Karpas-422 (cell line): ENCODE measurements at places on chromosomes 3 and 15. TPM values are rescaled to one million over a fixed set of nuclear protein-coding genes. Genes with fewer than 3 reads are reported as not detected.
A peak's percentile ranks its signal among the peaks of the same experiment; 100 is the strongest.

GRCh38 chr15:63626955-63627354 lies 29.8 kb downstream of the FBXL22 start:
- no peak for DNase-seq

- DNase-seq = no peak
These were observed 56.0 kb upstream of the KCNMB2 start for GRCh38 chr3:178480274-178480673.

DNA sequence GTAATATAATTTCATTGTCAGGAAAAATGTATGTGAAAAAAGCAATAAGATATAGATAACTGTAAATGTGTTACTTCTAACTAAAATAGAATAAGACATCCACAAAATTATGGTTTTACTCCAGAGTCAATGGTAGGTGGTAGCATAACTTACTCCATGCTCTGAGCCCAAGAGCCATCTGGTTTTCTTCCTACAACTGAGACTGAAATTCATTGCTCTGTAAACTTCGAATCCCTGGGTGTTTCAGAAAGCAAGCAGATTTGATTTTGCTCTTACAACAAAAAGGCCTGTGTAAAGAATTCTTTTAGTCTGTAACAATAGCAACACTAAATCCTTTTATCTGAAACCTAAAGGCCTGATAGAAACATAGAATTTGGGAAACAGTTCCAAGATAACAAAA lies 805.9 kb downstream of the AGBL1 start:
- no peak for DNase-seq

DNA sequence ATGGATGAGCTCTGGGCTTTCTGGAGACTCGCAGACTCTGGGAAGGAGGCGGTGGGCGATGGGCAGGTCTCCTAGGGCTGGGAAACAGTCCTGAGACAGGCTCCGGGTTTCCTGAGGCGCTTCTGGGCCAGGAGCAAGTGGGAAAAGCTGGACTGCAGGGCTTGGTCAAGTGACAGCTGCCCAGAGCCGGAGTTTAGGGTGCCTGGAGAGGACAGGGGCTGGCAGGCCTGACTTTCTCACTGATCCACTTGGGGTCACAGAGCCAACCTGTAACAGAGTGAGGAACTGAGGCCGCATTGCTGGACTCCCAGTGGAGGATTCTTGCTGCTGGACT lies 107.9 kb downstream of the APBA2 start:
- DNase-seq = no peak

- no peak for DNase-seq
These were observed 3.7 kb downstream of the SETMAR start for GRCh38 chr3:4306860-4307259.

DNA sequence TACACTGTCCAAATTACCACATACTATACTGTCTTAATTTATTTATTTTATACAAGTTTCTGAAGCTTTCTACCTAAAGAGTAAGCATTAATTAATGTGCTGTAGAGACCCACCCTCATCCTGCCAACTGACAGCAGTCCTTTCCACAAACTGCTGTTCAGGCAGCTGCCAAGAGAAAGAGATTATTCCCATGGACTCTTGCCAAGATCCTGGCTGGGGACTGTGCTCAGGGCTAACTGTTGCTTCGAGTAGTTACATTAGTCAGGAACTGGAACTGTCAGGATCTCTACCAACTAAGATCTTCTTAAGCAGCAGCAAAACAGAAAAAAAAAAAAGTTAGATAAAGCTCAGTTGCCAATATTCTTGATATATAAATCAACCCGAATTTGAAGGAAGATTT lies 398.8 kb downstream of the MECOM start:
- DNase-seq = no peak

- no peak for DNase-seq
These were observed 80.4 kb downstream of the PLOD2 start for GRCh38 chr3:146080578-146080977.

- no peak for DNase-seq
These were observed 415.3 kb downstream of the FOXP1 start for GRCh38 chr3:71168121-71168721.

DNA sequence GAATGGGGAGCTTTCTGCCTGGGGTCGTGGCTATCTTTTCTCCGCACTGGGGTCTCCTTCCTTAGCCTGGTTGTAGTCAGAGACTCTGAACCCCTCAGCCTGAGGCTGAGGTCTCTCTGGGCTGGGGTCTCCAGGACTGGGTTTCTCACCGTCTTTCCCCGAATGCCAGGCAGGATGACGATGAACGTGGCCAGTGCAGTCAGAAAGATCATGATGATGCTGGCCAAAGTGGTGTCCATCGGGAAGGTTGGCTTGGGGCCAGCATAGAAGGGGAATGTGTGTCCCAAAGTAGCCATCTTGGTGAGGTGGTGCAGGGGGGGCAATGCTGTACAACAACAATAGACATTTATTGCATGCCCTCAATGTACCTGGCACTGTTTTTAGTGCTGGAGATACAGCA lies 7.0 kb downstream of the DUOXA1 start:
- DNase-seq = no peak

DNA sequence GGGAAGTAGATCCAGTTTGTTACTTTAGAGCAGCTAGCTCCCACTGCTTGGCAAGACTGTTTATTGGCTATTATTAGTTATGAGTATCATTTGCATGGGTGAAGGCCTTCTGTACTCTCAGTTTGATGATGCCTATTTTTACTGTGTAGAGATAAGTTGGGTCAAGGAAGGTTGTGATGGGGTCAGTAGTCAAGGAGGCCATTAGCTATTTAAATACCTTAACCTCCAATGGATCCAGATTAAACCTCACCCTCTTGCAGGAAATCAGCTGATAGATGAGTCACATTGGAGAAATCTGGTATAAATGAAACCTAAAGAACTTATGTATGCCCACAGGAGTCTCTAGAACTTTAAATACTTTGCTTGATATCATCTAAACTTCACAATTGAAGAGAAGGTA lies 45.0 kb downstream of the THBS1 start:
- DNase-seq = no peak

DNA sequence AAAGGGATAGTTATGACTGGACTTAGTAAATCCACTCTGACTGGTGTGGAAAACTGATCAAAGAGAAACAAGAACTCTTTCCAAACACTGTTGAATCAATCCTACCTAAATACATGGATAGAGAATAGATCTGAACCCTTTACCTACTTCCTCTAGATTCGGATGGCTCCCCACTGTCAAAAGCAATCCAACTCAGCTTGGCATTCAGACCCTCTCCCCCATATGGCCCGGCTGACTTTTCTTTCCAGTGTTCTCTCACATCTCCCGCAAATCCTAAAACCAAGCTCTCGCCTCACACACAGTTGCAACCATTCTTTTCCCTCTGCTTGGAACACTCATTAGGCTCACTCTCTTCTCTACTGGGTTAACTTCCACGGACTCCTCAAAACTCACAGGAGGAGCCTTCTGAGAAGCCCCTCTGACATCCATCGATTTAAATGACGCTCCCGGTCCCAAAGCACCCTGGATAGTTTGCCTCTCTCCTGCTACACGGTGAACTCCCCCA lies 639 bp downstream of the SPICE1 start:
- DNase-seq = peak; percentile 51

DNA sequence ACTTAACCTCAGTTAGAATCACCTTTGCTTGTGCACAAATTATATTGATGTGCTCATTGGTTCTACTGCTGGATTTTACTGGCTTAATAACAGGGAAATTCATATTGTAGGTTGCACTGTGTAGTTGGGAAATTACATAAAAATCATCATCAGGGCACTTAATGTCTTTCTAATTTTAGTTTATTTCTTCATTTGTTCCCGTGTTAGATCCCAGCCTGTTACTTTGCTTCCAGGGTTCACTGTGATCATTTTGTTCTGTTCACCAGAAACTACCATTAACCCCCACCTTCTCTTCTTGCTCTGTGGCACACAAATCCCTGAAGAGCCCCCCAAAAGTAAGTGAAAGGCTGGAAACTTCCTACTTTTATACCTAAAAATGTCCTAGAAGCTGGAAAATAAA lies 80.4 kb downstream of the RARB start:
- no peak for DNase-seq

GRCh38 chr3:155153242-155154186 lies 73.4 kb downstream of the MME start:
- DNase-seq = no peak

- DNase-seq = no peak
These were observed 1.7 kb downstream of the ANXA2 start for GRCh38 chr15:60396100-60396499.

DNA sequence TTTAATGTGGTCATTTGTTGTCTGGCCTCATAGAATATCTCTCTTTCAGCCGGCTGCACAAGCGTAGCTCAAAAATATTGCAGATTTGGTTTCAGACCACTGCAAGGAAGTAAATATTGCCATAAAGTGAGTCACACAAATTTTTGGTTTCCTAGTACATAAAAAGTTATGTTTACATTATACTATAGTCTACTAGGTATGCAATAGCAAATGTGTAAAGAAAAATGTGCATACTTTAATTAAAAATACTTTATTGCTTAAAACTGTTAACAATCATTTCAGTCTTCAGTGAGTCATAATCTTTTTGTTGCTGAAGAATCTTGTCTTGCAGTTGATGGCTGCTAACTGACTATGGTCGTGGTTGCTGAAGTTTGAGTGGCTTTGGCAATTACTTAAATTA lies 425.1 kb upstream of the ROBO1 start:
- no peak for DNase-seq

DNA sequence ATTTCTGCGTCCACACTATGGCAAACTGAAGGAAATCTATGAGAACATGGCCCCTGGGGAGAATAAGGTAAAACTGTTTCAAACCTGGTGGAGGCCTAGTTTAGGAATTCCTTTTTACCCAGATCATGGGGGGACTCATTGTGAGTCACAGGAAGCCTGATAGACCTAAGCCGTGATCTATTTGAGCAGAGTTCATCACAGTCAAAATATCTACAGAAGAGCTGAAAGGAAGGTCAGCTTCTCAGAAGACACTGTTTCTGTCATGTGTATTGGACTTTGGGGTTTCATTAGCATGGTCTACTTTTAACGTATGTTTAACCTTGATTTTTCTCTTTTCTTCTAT lies 1.3 kb downstream of the PSMD2 start:
- DNase-seq = no peak

- no peak for DNase-seq
These were observed 20.6 kb upstream of the GMNC start for GRCh38 chr3:190883141-190883540.

DNA sequence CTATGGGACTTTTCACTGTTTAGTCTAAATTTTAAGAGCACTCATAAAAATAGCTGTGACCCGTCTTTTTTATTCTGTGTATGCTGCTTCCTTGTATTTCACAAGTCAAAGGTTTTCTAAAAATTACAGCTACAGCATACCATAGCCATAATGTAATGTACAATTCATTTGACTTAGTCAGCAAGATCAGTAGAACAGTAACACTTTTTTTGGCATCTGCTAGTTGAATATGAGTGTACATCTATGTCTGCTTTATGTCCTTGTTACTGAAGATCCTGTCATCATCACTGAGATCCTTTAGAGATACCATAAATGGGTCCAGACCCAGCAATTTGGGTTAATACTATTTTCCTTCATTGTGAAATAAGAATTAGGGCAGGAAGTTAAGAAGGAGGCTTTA lies 42.2 kb downstream of the CMSS1 start:
- no peak for DNase-seq

- DNase-seq = peak; percentile 70
These were observed 16.0 kb upstream of the ADIPOQ start for GRCh38 chr3:186826410-186826975.

- DNase-seq = no peak
These were observed 29.1 kb upstream of the ELP6 start for GRCh38 chr3:47542471-47543173.

GRCh38 chr3:129610276-129610675 lies 3.8 kb upstream of the PLXND1 start:
- no peak for DNase-seq

DNA sequence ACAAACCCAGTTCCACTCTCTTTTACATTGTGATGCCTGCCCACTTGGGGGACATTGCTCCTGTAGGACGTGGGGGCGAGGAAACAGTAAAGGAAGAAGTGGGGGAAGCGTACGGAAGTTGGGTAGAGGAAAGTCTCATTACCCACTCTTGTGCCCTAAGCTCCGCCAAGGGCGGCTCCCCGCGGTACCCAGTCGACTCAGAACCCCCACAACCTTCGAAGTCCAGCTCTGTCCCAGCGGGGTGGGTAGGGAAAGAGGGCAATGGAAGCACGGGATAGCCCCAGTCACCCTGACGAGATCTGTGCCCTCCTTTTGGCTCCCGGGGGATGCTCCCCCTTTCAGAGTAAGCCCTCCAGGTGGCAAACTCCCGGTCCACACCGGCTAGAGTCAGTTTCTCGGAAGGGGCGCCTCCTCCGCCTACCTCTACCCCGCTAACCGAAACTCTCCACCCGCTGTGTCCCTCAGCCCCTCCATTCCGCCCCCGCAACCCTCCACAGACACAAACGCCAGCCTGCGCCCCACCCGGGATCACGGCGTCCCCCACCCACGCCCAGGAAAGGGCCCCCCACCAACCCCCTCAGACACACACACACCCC lies 527 bp downstream of the CSNK1G1 start:
- peak; percentile 70 for DNase-seq

- peak; percentile 63 for DNase-seq
These were observed 10.7 kb downstream of the XIRP1 start for GRCh38 chr3:39181408-39182335.

GRCh38 chr3:87126321-87126720 lies 100.8 kb upstream of the CHMP2B start:
- no peak for DNase-seq

GRCh38 chr3:162586591-162586990 lies 1090.0 kb downstream of the OTOL1 start:
- DNase-seq = no peak

GRCh38 chr3:120568598-120568997 lies 27.5 kb upstream of the NDUFB4 start:
- no peak for DNase-seq

- no peak for DNase-seq
These were observed 35.1 kb downstream of the FBXL2 start for GRCh38 chr3:33312361-33312760.

- DNase-seq = no peak
These were observed 177.7 kb downstream of the ISL2 start for GRCh38 chr15:76514282-76514681.

- no peak for DNase-seq
These were observed 321.2 kb upstream of the TLE3 start for GRCh38 chr15:70418943-70419342.

The TEX55 gene
- total RNA-seq = not detected in 2 replicates

The IL5RA gene
- not detected in 2 replicates for total RNA-seq

The CDC25A gene
- total RNA-seq = 12.9 and 17.1 TPM in 2 replicates

The ACKR4 gene
- total RNA-seq = 7.4 and 8.4 TPM in 2 replicates

The GOLGA8J gene
- not detected in 2 replicates for total RNA-seq

The WNT5A gene
- total RNA-seq = 55.8 and 69.6 TPM in 2 replicates

The MEX3B gene
- 0.37 and 1.2 TPM in 2 replicates for total RNA-seq

The CCR9 gene
- not detected in 2 replicates for total RNA-seq

The SH2D7 gene
- not detected in 2 replicates for total RNA-seq

The SLC24A5 gene
- total RNA-seq = not detected in 2 replicates

The ARL6 gene
- total RNA-seq = 13.5 and 33.7 TPM in 2 replicates

The OIP5 gene
- 7.7 and 13.1 TPM in 2 replicates for total RNA-seq

The DPPA4 gene
- not detected in 2 replicates for total RNA-seq

The PRC1 gene
- total RNA-seq = 87.5 and 95.5 TPM in 2 replicates

The XIRP1 gene
- total RNA-seq = not detected in 2 replicates

The CKMT1A gene
- not detected in 2 replicates for total RNA-seq

The CRABP1 gene
- total RNA-seq = not detected in 2 replicates
